ENCODE measurements at places on chromosomes 4 and X. TPM values are rescaled to one million over a fixed set of nuclear protein-coding genes. Genes with fewer than 3 reads are reported as not detected.

MAGEA6 gene
- 12.0 TPM for total RNA-seq

F8A2 gene
- not detected for total RNA-seq

XG gene
- total RNA-seq = not detected

MGARP gene
- total RNA-seq = 0.69 TPM

PNCK gene
- 0.13 TPM for total RNA-seq

HMX1 gene
- total RNA-seq = not detected

P2RY8 gene
- total RNA-seq = not detected

C1QTNF7 gene
- not detected for total RNA-seq

NCAPG gene
- total RNA-seq = 22.6 TPM

ARHGAP24 gene
- total RNA-seq = 5.7 TPM

TMSB15A gene
- total RNA-seq = 0.81 TPM

SNX25 gene
- total RNA-seq = 7.5 TPM

DGKK gene
- total RNA-seq = not detected

TCEAL6 gene
- total RNA-seq = not detected

IL2 gene
- not detected for total RNA-seq

ZIC3 gene
- total RNA-seq = not detected

GPRASP3 gene
- total RNA-seq = 4.0 TPM

RADX gene
- total RNA-seq = 0.07 TPM

RTL9 gene
- total RNA-seq = 0.08 TPM

MED12 gene
- total RNA-seq = 13.0 TPM

GAGE13 gene
- total RNA-seq = not detected

ADAM29 gene
- not detected for total RNA-seq

PCDH10 gene
- total RNA-seq = 0.19 TPM

CACNA1F gene
- not detected for total RNA-seq

TRIM75 gene
- not detected for total RNA-seq

ART3 gene
- not detected for total RNA-seq

GYPE gene
- not detected for total RNA-seq

TMEM184C gene
- total RNA-seq = 22.8 TPM

RTL5 gene
- total RNA-seq = 2.1 TPM

GPR82 gene
- total RNA-seq = not detected

ETDB gene
- total RNA-seq = not detected

NHS gene
- total RNA-seq = 2.4 TPM

CC2D2A gene
- total RNA-seq = 12.6 TPM

NIPAL1 gene
- total RNA-seq = 0.65 TPM

LONRF3 gene
- 2.8 TPM for total RNA-seq

SHROOM4 gene
- not detected for total RNA-seq

Measured in A549 treated with GW870086 at 1 μM for 4 hours (cell line).